ENCODE measurements at places on chromosomes 5 and 9.

DNA sequence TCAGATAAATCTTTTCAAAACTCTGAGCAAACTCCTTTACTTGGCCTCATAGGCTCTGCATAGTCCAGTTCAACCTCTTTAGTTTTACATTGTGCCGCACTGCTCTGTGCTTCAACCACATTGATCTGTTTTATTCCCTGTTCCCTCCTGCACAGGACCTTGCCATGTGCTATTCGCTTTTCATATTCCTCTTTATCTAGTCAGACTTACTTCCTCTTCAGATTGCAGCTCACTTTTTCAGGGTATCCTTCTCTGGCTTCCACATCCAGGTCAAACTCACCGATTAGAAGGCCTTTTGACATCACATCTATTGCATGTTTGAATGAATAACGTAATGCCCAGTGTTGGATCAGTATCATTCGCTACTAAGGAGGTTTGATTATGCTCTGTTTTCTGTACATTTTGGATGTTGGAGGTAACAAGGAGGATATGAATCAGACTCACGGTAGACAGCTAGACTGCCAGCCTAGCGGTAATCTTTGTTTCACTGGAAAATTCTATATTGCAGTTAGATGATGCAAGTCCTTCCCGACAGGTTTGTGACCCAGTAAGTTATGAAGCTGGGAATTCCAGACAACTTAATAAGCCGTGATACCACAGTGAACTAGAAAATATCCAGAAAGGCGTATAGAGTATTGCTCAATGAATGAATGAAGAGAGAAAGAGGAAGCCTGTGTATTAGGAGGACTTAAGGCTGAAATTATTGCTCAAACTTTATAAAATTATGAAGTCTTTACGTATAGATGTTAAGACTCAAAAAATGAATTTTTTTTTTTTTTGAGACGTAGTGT, 65.7 kb downstream of the IQGAP2 start:
- no peak for DNase-seq

DNA sequence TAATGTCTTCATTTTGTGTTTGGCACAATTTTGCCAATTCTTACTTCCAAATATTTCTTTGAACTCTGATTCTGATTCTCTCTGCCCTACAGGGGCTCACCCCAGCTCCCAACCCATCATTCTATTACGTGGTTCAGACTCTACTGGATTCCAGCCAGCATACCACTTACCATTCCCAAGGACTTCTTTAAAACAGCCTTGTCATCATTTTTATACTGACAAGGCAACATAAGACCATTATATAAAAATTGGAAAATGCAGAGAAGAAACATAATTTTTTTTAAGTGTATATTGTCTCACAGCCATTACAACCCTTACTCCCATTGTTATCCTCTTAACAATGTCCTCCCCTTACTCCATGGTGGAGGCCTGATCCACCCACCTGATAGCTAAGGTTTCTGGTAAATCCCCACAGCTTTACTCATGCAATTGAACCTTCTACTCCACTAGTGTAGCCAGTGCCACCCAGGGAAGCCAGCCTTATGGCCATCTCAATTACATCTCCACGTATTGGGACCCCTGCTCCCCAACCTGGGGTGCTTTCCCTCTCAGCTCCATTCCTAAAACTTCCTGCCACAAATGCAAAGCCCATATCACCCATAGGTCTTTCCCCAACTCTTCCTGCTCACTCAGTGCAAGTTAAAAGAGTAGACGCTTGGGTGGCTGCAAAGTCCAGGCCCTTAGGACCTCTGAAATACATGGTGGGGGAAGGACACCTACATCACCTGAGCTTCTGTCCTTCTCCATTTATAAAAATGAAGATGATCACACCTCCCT, 19.1 kb downstream of the UGT3A2 start:
- DNase-seq: no peak

- peak; percentile 51 for DNase-seq
Measured at GRCh38 chr5:93578813-93579691, 2.0 kb downstream of the NR2F1-AS1 start.

DNA sequence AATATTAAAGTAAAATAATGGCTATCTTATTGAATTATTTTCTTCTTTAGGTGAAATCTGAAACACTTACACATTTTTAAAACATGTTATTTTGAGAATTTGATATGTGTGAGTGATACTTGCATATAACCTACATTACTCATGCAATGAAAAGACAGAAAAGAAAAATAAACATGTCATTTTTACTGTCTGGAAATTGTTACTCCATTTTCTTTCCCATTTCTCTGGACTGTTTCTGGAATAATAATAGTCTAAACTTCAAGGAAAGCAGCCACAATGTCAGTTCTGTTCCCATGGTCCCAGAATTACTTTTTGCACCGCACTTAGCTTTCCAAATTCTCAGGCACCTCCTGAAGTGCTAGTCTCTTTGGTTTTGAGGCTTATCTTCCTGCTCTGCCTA, 145.5 kb downstream of the PRR16 start:
- no peak for DNase-seq

DNA sequence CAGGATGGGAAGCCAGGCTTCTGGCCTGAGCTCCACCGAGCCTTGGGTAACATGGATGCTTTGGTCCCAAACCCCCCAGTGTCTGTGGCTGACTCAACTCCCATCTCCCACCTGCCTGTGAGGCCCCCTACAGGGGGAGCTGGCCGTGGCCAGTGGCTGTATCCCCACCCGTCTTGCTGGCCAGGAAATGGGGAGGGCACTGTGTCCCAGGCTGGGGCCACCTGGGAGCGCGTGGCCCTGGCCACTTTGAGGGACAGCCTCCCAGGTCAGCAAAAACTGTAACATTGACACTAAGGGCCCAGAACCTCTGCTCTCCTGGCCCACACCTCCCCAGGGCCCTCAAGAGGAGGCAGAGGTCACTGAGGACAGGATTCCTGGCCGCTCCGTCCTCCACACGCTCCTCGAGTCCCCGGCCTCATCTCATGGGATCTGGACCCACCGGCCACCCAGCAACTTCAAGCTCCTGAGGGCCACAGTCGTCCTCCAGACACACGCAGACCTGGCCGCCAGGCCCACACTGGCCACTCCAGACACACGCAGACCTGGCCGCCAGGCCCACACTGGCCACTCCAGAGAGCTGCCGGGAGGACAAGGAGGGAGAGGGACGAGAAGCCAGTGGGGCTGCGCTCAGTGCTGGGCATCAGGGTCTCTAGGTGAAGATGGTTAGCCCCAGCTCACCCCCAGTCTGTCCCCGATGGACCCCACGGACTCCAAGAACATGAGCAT, 44.2 kb downstream of the DBH start:
- no peak for DNase-seq

- no peak for DNase-seq
Measured at GRCh38 chr5:158751961-158752655, 347.6 kb downstream of the EBF1 start.

- DNase-seq: no peak
Measured at GRCh38 chr5:73615085-73615484, 10.9 kb upstream of the ARHGEF28 start.

Measured in dermis blood vessel endothelial cell (primary cell).